ENCODE measurements at places on chromosomes 1 and 21. TPM values are rescaled to one million over a fixed set of nuclear protein-coding genes. Genes with fewer than 3 reads are reported as not detected.

DNA sequence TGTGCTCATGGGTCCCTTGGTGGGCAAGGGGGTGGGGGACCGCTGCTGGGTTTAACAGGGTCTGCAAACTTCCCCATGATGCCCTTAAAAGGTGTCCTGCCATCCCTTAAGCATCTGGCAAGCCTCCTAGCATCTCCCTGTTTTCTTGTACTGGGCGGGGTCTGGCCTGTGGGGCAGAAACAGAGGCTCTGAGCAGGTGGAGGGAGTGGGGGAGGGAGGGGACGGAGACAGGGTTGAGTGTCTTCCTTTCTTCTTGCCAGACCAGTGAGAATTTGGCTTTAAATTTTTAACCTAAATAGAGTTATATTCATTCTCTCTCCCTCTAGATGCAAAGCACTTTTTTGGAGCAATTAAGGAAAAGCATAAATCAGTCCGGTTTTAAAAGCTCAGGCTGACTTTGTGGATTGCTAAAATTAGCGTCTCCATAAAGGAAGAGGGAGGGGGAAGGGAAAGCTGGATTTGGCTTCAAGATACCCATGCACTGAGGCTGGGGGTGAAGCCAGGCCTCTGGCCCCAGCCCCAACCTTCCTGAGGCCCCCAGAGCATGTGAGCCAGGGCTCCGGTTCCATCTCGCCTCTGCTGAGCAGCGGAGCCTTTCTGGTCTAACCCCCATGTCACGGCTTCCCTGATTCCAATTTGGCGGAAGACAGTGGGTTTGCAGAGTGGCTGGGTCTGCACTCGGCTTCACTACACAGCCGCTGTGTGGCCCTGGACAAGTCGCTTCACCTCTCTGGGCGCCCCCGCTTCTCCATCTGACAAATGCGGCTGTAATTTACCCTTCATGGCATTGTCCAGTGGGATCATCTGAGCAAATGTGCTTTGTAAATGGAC is 25.3 kb downstream of the IGSF21 start:
- H3K27ac ChIP-seq: no peak overlapping the region
- H3K4me3 ChIP-seq: no peak overlapping the region
- H3K36me3 ChIP-seq: no peaks in the 10 kb centered on the region
- H3K4me1 ChIP-seq: no peaks in the 10 kb centered on the region

DNA sequence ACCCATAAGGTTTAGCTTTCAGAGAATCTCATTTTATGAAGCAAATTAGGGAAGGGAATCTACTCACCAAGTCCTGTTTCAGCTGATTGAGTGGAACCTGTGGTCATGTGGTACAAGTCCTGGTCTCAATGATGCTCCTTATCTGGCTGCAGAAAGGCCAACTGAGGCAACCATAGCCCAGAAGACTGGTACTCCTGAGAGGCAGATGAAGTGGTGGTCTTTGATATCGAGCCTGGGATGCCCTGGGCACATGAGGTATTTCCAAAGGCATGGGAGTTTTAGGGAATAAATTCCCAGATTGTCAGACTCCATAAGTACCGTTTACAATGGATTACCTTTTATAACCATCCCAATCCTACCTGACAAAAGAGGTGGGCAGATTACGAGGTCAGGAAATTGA is 3.3 kb downstream of the MX1 start:
- DNase-seq: no peak
- no peak overlapping the region for H3K27ac ChIP-seq
- H3K36me3 ChIP-seq: no peaks in the 10 kb centered on the region
- H3K4me3 ChIP-seq: no peak overlapping the region
- no peaks in the 10 kb centered on the region for H3K4me1 ChIP-seq

GRCh38 chr1:116737020-116737854 is 17.0 kb upstream of the CD2 start:
- no peak overlapping the region for H3K4me3 ChIP-seq
- H3K27me3 ChIP-seq: no peaks in the 10 kb centered on the region
- H3K4me1 ChIP-seq: no peaks in the 10 kb centered on the region
- no peaks in the 10 kb centered on the region for H3K36me3 ChIP-seq
- peak; percentile 35 for DNase-seq

- H3K4me1 ChIP-seq: peaks cover 25% of the 10 kb centered on the region
- H3K36me3 ChIP-seq: no peaks in the 10 kb centered on the region
- no peak overlapping the region for H3K4me3 ChIP-seq
- no peak for DNase-seq
Measured at GRCh38 chr21:37458669-37459276, 92.2 kb downstream of the DYRK1A start.

GRCh38 chr1:175555266-175555665 is 188.1 kb downstream of the TNR start:
- no peaks in the 10 kb centered on the region for H3K4me1 ChIP-seq
- no peaks in the 10 kb centered on the region for H3K27me3 ChIP-seq
- H3K4me3 ChIP-seq: no peak overlapping the region

- H3K4me1 ChIP-seq: no peaks in the 10 kb centered on the region
- no peak overlapping the region for H3K27ac ChIP-seq
- no peak overlapping the region for H3K4me3 ChIP-seq
- DNase-seq: no peak
- no peaks in the 10 kb centered on the region for H3K27me3 ChIP-seq
Measured at GRCh38 chr1:50633465-50633864, 210.2 kb upstream of the DMRTA2 start.

Gene PALMD
- 1.1 TPM for total RNA-seq

All from IMR-90 (cell line).